ENCODE measurements at places on chromosomes 16 and 17. TPM values are rescaled to one million over a fixed set of nuclear protein-coding genes. Genes with fewer than 3 reads are reported as not detected.

Gene CMTM1
- 2.0 TPM for total RNA-seq

Gene NLRC5
- total RNA-seq: 0.18 TPM

Gene RAB37
- 3.4 TPM for total RNA-seq

Gene KRT36
- total RNA-seq: not detected

Gene PMFBP1
- total RNA-seq: 5.1 TPM

Gene BAIAP3
- 7.4 TPM for total RNA-seq

Gene SRL
- 51.1 TPM for total RNA-seq

GRCh38 chr17:43768382-43768781, 9.8 kb upstream of the SOST start:
- no peaks in the 10 kb centered on the region for H3K27me3 ChIP-seq
- H3K27ac ChIP-seq: no peak overlapping the region
- H3K4me1 ChIP-seq: no peaks in the 10 kb centered on the region

DNA sequence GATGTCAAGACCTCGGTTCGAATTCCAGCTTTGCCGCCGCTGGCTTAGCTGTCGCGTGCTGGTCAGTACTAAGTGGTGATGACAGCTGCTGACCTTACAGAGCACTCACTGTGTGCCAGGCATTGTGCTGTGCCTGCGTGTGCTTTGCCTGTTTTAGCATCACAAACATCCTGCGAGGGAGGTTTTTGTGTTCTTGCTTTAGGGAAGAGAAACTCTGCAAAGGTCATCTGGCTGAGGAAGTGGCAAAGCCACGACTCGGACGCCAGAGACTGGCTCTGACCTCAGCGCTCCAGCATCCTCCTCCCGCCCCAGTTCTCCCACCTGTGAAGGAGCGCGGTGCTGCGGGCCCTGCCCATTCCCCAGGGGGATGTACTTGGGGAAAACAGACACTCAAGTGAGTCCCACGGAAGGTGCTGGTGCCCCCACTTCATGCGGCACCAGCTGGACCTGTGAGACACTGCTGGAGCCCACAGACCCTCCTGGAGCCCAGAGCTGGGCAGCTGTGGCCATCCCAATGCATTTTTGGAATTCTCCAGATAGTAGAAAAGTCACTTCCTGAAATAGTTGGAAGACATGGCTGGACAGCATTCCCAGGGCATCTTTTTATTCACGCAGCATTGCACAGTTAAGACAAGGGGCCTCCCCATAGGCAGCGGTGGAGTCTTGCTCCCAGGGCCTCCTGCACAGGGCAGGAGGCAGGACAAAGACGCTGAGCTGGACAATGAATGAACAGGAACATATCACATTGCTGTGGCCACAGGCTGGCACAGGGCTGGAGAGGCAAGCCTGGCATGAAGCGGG, 20.0 kb upstream of the HERPUD1 start:
- H3K36me3 ChIP-seq: no peaks in the 10 kb centered on the region
- no peaks in the 10 kb centered on the region for H3K27me3 ChIP-seq
- DNase-seq: no peak

- H3K4me3 ChIP-seq: no peak overlapping the region
- no peak for DNase-seq
- H3K36me3 ChIP-seq: peaks cover 34% of the 10 kb centered on the region
- no peak overlapping the region for H3K27ac ChIP-seq
- H3K27me3 ChIP-seq: no peaks in the 10 kb centered on the region
- no peaks in the 10 kb centered on the region for H3K4me1 ChIP-seq
Measured at GRCh38 chr17:82640036-82640435, 8.2 kb downstream of the WDR45B start.

GRCh38 chr17:27481327-27481726, 25.1 kb downstream of the KSR1 start:
- no peak overlapping the region for H3K4me3 ChIP-seq
- no peaks in the 10 kb centered on the region for H3K36me3 ChIP-seq
- no peak overlapping the region for H3K27ac ChIP-seq

DNA sequence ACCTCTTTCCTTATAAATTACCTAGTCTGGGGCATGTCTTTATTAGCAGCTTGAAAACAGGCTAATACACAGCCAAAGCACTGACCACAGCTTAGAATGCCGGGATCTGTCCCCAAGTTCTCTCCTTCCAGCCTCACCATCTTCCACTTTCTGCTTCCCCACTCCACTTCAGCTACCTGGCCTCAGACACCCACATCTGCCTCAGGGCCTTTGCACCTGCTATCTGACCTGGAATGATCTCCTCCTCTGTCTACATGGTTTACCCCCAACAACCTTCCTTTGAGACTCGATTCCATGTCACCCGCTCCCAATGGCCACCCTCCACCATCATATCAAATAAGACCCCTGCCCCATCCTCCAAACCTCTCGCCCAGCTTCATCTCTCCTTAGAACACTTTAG, 152.6 kb upstream of the CDC42EP4 start:
- H3K27ac ChIP-seq: no peak overlapping the region
- H3K27me3 ChIP-seq: no peaks in the 10 kb centered on the region
- H3K36me3 ChIP-seq: no peaks in the 10 kb centered on the region
- no peak for DNase-seq
- no peak overlapping the region for H3K4me3 ChIP-seq
- peaks cover 13% of the 10 kb centered on the region for H3K4me1 ChIP-seq

DNA sequence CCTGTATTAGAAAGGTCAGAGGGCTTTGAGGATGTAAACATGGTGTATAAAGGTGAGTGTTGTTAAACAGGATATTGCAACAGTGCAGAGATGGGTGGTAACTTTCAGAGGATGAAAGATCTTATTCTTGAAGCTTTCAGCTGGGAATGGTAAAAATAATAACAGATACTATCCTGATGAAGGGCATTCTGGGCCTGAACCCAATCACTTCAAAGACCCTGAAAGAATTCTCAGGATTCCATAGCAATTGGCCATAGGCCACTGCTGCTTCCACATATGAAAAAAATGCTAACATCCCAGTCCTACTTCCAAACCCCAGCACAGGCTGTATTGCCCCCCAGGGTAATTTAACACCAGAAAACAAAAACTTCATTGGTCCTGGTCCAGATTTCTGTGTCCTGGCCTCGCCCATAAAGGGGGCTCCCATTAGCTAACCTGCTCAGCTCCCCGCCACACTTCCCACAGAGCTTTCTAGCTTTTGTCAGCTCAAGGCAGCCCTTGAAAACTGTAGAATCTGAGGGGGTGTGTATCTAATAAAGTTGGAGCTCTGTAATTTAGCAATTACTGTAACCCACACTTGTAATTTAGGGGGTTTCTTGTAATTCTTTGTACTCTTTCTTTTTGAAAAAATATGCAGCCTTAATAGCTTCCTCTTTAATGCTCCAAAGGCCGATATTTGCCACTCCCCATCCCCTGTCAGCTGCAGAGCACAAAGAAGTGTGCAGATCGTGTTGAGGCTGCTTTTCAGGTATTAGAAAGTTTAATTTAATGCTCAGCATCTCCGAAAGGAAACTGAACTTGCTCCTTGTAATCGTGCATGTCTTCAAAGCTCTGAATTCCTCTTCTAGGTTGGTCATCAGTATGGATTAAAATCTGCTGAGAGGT, 371.5 kb downstream of the SEC14L1 start:
- no peaks in the 10 kb centered on the region for H3K36me3 ChIP-seq
- DNase-seq: no peak
- H3K27me3 ChIP-seq: no peaks in the 10 kb centered on the region
- no peaks in the 10 kb centered on the region for H3K4me1 ChIP-seq
- no peak overlapping the region for H3K4me3 ChIP-seq

DNA sequence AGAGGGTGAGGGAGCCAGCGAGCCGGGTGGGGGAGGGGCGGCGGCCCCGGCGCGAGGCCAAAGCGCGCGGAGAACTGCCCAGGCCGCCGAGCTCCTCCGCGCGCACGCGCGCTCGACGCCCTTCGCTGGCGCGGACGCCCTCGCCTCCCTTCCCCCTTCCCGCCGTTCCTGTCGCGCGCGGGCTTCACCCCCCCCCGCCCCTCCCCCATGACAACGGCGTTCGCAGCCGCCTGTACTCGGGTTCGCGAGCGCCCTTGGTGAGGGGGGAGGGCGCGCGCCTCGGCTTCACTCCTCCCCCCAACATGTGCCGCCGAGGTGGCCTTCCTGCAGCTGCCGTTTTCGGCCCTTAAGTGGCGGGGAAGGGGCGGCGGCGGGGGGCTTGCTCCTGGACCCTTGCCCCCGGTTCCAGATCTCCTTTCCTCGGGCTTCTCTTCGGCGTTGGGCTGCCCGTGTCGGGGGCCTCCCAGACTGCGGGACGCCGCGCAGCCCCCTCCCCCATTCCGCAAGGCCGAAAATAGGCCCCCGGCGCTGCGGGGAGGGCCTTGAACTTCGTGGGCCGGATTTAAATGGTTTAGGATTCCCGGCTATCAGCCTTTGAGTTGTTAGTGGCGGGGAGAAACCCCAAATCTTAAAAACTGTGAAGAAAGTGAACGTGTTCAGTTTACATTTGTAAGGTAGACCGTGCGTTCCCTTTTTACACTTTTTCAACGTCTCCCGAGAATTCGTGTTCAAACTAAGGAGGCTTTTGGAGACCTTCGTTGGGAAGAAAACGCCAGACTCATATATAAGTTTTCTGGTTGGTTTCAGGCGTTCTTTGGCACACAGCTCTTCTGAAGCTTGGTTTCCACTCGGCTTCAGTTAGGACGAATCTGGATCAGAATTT, 653 bp downstream of the SRRM2 start:
- DNase-seq: peak; percentile 87
- no peaks in the 10 kb centered on the region for H3K27me3 ChIP-seq
- peak overlapping the region; percentile 67 for H3K4me3 ChIP-seq
- peaks cover 23% of the 10 kb centered on the region for H3K4me1 ChIP-seq

GRCh38 chr17:51585514-51586104, 325.3 kb downstream of the UTP18 start:
- H3K27me3 ChIP-seq: no peaks in the 10 kb centered on the region
- no peak overlapping the region for H3K4me3 ChIP-seq
- H3K4me1 ChIP-seq: no peaks in the 10 kb centered on the region
- H3K36me3 ChIP-seq: no peaks in the 10 kb centered on the region
- no peak for DNase-seq

- H3K36me3 ChIP-seq: peaks cover 36% of the 10 kb centered on the region
- H3K4me1 ChIP-seq: peaks cover 26% of the 10 kb centered on the region
- no peaks in the 10 kb centered on the region for H3K27me3 ChIP-seq
- peak overlapping the region; percentile 90 for H3K4me3 ChIP-seq
Measured at GRCh38 chr17:76736349-76737081, 616 bp downstream of the SRSF2 start.

GRCh38 chr16:11699234-11699894, 31.1 kb downstream of the SNN start:
- H3K27ac ChIP-seq: peak overlapping the region; percentile 67
- peaks cover 35% of the 10 kb centered on the region for H3K36me3 ChIP-seq
- no peak for DNase-seq
- no peaks in the 10 kb centered on the region for H3K27me3 ChIP-seq

DNA sequence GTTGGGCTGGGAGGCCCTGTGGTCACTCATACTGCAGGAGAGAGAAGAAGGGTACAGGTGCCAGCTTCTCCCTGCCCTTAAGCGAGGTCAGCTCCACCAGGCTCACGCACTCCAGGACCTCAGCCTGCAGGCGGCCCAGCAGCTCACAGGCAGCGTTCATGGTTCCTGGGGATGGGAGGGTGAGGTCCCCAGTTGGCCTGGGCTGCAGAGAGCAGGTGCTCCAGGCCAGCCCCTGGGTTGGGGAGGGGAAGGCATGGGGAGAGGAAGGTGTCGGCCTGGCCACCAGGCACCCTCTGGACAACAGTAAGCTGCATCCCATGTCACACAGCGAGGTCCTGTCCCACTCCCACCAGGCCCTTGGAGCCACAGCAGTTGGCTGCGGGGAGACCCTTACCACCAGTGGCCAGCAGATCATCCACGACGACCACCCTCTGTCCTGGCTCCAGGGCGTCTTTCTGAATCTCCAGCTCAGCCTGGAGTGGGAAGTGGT, 2.0 kb downstream of the APRT start:
- H3K27ac ChIP-seq: no peak overlapping the region
- H3K4me1 ChIP-seq: peaks cover 9% of the 10 kb centered on the region
- H3K4me3 ChIP-seq: no peak overlapping the region
- H3K36me3 ChIP-seq: peaks cover 10% of the 10 kb centered on the region
- H3K27me3 ChIP-seq: no peaks in the 10 kb centered on the region
- DNase-seq: no peak

GRCh38 chr16:75130150-75130771, 13.7 kb upstream of the LDHD start:
- H3K27me3 ChIP-seq: no peaks in the 10 kb centered on the region
- H3K27ac ChIP-seq: no peak overlapping the region
- no peak overlapping the region for H3K4me3 ChIP-seq
- no peak for DNase-seq

DNA sequence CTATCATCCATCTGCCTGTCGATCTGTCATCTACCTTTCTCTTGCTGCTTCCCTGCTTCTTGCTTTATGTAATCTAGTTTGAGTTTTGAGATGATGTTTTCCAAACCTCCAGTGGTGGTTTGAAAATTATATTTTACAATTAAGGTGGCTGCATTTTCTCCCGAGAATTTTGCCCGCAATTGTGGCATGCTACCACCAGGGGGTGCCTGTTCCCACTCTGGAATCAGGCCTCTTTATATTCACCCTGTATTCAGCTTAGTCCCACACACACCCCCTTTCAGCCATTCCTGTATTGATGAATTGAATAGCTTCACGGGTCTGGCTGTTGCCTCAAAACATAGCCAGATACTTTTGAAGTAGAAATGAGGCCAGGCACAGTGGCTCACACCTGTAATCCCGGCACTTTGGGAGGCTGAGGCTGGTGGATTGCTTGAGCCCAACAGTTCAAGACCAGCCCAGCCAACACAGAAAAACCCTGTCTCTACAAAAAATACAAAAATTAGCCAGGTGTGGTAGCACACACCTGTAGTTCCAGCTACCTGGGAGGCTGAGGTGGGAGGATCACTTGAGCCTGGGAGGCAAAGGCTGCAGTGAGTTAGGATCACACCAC, 3.2 kb downstream of the PRSS22 start:
- H3K4me3 ChIP-seq: no peak overlapping the region
- H3K27ac ChIP-seq: no peak overlapping the region
- DNase-seq: no peak
- peaks cover 29% of the 10 kb centered on the region for H3K27me3 ChIP-seq

DNA sequence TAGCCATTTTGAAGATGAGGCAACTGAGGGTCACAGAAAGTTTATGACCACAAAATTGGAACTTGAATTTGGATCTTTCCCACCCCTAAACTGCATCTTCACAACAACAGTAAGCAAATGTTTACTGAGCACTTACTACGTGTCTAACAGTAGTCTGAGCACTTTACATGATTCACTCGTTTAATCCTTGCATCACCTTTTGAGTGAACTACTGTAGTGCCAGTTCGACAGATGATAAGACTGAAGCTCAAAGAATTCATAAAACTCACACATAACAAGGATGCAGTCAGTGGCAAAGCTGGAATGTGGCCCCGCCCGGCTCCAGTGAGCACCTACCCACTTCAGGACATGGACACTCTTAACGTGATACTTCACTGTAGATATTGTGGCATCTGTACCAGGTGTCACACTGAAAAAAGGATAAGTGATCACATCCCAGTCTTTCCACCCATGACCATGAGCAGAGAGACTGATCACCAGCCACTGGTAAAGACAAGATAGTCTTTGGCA, 36.0 kb upstream of the HLF start:
- H3K27ac ChIP-seq: no peak overlapping the region
- no peaks in the 10 kb centered on the region for H3K36me3 ChIP-seq
- H3K4me3 ChIP-seq: no peak overlapping the region

- no peak overlapping the region for H3K4me3 ChIP-seq
- H3K27me3 ChIP-seq: no peaks in the 10 kb centered on the region
- no peak for DNase-seq
- H3K4me1 ChIP-seq: no peaks in the 10 kb centered on the region
Measured at GRCh38 chr16:70483426-70483825, 29.0 kb downstream of the FCSK start.
